ENCODE measurements at places on chromosomes 12 and 14. TPM values are rescaled to one million over a fixed set of nuclear protein-coding genes. Genes with fewer than 3 reads are reported as not detected.

- DNase-seq = no peak
- H3K4me1 ChIP-seq = no peaks in the 10 kb centered on the region
- H3K27ac ChIP-seq = no peak overlapping the region
- H3K4me3 ChIP-seq = no peak overlapping the region
- no peaks in the 10 kb centered on the region for H3K36me3 ChIP-seq
- peaks cover 2% of the 10 kb centered on the region for H3K27me3 ChIP-seq
These were observed 5.6 kb downstream of the TBX5 start for GRCh38 chr12:114400361-114400811.

Gene TSPAN9
- 50.6 TPM for total RNA-seq

DNA sequence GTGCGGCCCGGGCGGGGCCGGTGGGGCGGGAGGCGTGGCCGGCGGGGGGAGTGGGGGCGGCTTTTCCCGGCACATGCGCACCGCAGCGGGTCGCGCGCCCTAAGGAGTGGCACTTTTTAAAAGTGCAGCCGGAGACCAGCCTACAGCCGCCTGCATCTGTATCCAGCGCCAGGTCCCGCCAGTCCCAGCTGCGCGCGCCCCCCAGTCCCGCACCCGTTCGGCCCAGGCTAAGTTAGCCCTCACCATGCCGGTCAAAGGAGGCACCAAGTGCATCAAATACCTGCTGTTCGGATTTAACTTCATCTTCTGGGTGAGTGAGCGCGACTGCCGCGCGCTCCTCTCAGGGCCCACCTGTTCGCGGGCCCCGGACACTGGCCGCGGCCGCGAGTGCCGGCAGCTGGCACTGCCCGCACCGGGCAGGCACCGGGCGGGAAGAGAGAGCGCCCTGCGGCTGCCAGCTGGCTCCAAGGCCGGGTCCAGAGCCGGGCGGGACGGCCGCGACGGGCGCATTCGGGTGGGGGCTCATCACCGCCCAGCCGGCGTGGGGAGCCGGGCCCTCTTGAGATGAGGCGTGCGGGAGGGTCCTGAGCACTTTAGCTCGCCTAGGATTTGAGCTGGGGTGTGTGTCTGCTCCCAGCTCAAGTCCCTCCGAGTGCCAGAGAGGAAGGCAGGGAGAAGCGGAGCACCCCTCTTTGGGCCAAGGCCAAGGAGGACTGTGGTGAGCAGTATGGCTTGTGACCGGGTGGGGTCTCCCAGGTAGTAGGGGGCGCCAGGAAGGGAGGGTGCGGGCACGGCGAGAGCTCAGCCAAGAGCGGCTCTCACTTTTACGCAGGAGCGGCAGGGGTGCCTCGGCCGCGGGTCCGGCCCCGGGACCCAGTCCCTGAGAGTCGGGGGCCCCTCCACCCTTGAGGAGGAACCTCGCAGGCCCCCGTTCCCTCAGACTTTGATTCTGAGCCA lies at the start of gene CD9:
CD9 (plus strand) TSS at position 145 of the 957 bp plus-strand sequence; CDS start at position 245, 100 bp downstream.
- peak within 1 kb of the TSS; percentile 91 for H3K4me3 ChIP-seq
- no peaks in the 10 kb centered on the region for H3K36me3 ChIP-seq
- H3K27me3 ChIP-seq = no peaks in the 10 kb centered on the region

Gene RNASE2
- total RNA-seq = 5.8 TPM

Gene KCNH3
- 0.10 TPM for total RNA-seq

GRCh38 chr12:107749083-107749482 lies 11.9 kb downstream of the PRDM4 start:
- H3K27me3 ChIP-seq = no peaks in the 10 kb centered on the region
- H3K36me3 ChIP-seq = peaks cover 11% of the 10 kb centered on the region
- no peak for DNase-seq
- H3K4me3 ChIP-seq = no peak overlapping the region
- peaks cover 6% of the 10 kb centered on the region for H3K4me1 ChIP-seq
- H3K27ac ChIP-seq = no peak overlapping the region

DNA sequence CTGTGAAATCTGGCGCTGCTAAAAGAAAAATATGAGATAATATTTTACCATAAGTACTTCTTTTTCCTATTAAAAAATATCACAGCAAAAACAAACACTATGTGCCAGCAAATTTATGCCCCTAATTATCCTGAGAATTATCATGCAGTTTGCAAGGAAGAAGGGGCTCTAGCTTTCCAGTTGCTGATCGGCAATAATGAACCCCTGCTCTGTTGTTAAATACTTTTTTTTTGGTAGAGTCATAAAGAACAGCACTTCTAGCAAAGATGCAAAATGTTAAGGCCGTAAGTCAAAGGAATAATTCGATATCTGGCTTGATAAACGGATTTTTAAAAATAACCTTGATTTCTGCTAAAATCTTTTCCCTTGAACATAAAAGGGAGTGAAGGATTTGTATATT lies 108.9 kb downstream of the PDE3A start:
- no peak overlapping the region for H3K27ac ChIP-seq
- no peaks in the 10 kb centered on the region for H3K27me3 ChIP-seq

DNA sequence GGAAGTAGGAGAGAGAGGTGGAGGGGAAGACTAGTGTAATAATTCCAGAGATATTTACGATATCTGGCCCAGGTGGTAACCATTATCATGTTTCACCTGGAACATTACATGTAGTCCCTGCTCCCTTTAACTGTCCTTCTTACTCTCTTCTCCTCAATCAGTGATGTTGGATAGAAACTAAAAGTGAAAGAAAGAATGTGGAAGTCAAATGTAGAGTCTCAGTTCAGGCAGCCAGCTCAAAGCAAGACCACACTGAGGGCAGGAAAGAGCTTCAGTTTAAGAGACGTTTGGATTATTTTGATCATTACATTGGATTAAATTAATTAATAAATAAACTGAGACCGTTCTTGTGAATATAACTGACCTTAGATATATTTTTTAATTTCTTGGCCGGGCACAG lies 594.4 kb downstream of the FLRT2 start:
- no peak overlapping the region for H3K27ac ChIP-seq
- H3K4me3 ChIP-seq = no peak overlapping the region
- H3K4me1 ChIP-seq = no peaks in the 10 kb centered on the region
- no peaks in the 10 kb centered on the region for H3K36me3 ChIP-seq

DNA sequence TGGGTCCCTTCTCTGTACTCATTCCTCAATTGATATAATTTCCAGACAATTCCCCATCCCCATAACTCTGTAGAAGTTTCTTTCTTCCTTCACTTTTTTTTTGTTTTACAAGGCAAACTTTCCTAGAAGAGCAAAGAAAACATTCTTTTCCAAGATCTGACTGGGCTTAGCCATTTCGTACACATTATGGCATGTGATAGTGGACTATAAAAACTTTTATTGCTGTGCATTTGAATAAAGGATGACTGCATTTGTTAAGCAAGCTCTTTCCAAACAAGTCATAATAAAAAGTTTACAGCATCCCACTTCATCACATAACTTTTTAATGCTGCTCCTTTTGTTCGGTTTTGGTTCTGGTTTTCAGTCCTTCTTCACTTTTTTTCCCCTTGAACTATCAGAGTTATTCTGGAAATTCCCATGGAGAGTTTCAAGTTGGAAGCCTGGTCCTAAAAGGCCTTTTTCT lies 231.0 kb upstream of the HMGA2 start:
- H3K27me3 ChIP-seq = no peaks in the 10 kb centered on the region
- H3K4me1 ChIP-seq = no peaks in the 10 kb centered on the region
- H3K4me3 ChIP-seq = no peak overlapping the region
- H3K36me3 ChIP-seq = no peaks in the 10 kb centered on the region
- H3K27ac ChIP-seq = no peak overlapping the region
- DNase-seq = no peak

- no peaks in the 10 kb centered on the region for H3K36me3 ChIP-seq
- H3K27ac ChIP-seq = no peak overlapping the region
- no peaks in the 10 kb centered on the region for H3K4me1 ChIP-seq
- no peak overlapping the region for H3K4me3 ChIP-seq
These were observed 296.6 kb upstream of the PRICKLE1 start for GRCh38 chr12:42886160-42886559.

DNA sequence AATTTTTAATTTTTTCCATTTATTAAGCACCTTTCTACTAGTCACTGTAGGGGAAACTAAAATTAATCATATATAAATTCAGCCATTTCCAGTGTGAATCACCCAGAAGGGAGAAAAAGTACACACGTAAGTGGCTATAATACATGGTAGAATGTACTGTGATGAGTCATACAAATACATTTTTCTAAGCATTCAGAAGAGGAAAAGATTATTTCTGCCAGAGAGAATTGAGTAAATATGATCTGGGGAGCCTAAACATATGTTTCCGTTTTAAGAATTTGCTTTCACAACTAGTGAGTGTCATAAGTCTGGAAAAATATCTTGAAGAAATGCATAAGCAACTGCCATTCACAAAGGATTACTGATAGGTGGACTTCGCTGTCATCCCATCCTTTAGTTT lies 102.8 kb downstream of the TGFB3 start:
- H3K27ac ChIP-seq = no peak overlapping the region
- H3K4me1 ChIP-seq = peaks cover 2% of the 10 kb centered on the region
- no peaks in the 10 kb centered on the region for H3K36me3 ChIP-seq

Gene PTGER2
- total RNA-seq = 5.1 TPM

Gene MIP
- not detected for total RNA-seq

Gene LMNTD1
- not detected for total RNA-seq

Gene TMEM119
- 14.7 TPM for total RNA-seq

Gene IQSEC3
- total RNA-seq = 3.0 TPM

DNA sequence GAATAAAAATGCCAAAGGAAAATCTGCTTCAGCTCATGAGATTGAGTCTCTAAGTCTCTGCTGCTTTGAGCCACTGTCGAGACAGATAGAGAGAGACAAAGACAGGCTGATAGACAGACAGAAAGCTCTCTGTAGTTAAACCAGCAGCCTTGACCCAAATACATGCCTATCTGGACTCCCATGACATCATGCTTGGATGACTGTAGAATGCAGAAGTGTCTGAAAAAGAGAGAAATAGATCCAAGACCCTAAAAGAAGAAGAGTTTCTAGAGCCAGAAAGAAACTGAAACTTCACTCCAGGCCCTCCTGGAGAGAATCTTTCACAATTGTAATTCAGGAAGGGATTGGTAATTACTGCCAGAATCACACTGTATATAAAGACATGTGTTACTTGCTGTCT lies 122.6 kb upstream of the PLXNC1 start:
- H3K27ac ChIP-seq = no peak overlapping the region
- no peaks in the 10 kb centered on the region for H3K4me1 ChIP-seq
- H3K4me3 ChIP-seq = no peak overlapping the region
- H3K27me3 ChIP-seq = no peaks in the 10 kb centered on the region
- H3K36me3 ChIP-seq = no peaks in the 10 kb centered on the region

Gene EEF1AKMT3
- 10.9 TPM for total RNA-seq

Gene DDIT3
- 29.0 TPM for total RNA-seq

Gene PIWIL1
- total RNA-seq = not detected

GRCh38 chr12:109461846-109462756 lies 15.0 kb downstream of the KCTD10 start:
- no peaks in the 10 kb centered on the region for H3K36me3 ChIP-seq
- DNase-seq = peak; percentile 94
- H3K27ac ChIP-seq = peak overlapping the region; percentile 99
- H3K27me3 ChIP-seq = no peaks in the 10 kb centered on the region

- peak overlapping the region; percentile 69 for H3K27ac ChIP-seq
- no peak for DNase-seq
- no peaks in the 10 kb centered on the region for H3K36me3 ChIP-seq
- no peaks in the 10 kb centered on the region for H3K27me3 ChIP-seq
These were observed 54.6 kb downstream of the ETV6 start for GRCh38 chr12:11704089-11704488.

Gene A2ML1
- 0.06 TPM for total RNA-seq

- H3K36me3 ChIP-seq = no peaks in the 10 kb centered on the region
- no peak overlapping the region for H3K4me3 ChIP-seq
- no peaks in the 10 kb centered on the region for H3K27me3 ChIP-seq
- H3K27ac ChIP-seq = no peak overlapping the region
- no peak for DNase-seq
These were observed 173.7 kb downstream of the CAND1 start for GRCh38 chr12:67442896-67443295.

- no peak overlapping the region for H3K4me3 ChIP-seq
- no peak for DNase-seq
- H3K4me1 ChIP-seq = peaks cover 2% of the 10 kb centered on the region
These were observed 50.1 kb downstream of the RASSF3 start for GRCh38 chr12:64660237-64661018.

- H3K27me3 ChIP-seq = no peaks in the 10 kb centered on the region
- H3K36me3 ChIP-seq = peaks cover 2% of the 10 kb centered on the region
- DNase-seq = no peak
- peaks cover 3% of the 10 kb centered on the region for H3K4me1 ChIP-seq
- H3K4me3 ChIP-seq = no peak overlapping the region
These were observed 35.9 kb downstream of the FBLN5 start for GRCh38 chr14:91911474-91912032.

Measured in aorta (tissue), 5 donors.